Mucosa of gallbladder (tissue), 1 donor: ENCODE measurements at places on chromosomes 3 and 15. TPM values are rescaled to one million over a fixed set of nuclear protein-coding genes. Genes with fewer than 3 reads are reported as not detected.

SPTBN5 gene
- total RNA-seq = 7.1 TPM

EDC3 gene
- 35.9 TPM for total RNA-seq

RBPMS2 gene
- 41.3 TPM for total RNA-seq

PEX5L gene
- total RNA-seq = 0.23 TPM

TRH gene
- not detected for total RNA-seq

CCDC39 gene
- not detected for total RNA-seq

GPR171 gene
- total RNA-seq = 2.0 TPM

HGD gene
- 211 TPM for total RNA-seq

ACTR8 gene
- 31.5 TPM for total RNA-seq

ROBO1 gene
- total RNA-seq = 9.6 TPM

FANCD2 gene
- total RNA-seq = 4.5 TPM

LYZL4 gene
- total RNA-seq = 0.32 TPM

CORO2B gene
- 2.9 TPM for total RNA-seq

ZBBX gene
- not detected for total RNA-seq

MYH15 gene
- not detected for total RNA-seq

BMF gene
- 36.2 TPM for total RNA-seq

GABRB3 gene
- 91.6 TPM for total RNA-seq

CCR2 gene
- 4.1 TPM for total RNA-seq

ARNT2 gene
- 6.6 TPM for total RNA-seq

ITIH1 gene
- total RNA-seq = 4.8 TPM

ACAP2 gene
- total RNA-seq = 47.0 TPM

LHFPL4 gene
- total RNA-seq = not detected

RNF123 gene
- total RNA-seq = 55.6 TPM

FANCD2OS gene
- total RNA-seq = not detected

SI gene
- 0.03 TPM for total RNA-seq

PRICKLE2 gene
- 28.3 TPM for total RNA-seq

IRAK2 gene
- 2.7 TPM for total RNA-seq
